Ascending aorta (tissue), 2 donors: ENCODE measurements at places on chromosomes 3 and 15.

DNA sequence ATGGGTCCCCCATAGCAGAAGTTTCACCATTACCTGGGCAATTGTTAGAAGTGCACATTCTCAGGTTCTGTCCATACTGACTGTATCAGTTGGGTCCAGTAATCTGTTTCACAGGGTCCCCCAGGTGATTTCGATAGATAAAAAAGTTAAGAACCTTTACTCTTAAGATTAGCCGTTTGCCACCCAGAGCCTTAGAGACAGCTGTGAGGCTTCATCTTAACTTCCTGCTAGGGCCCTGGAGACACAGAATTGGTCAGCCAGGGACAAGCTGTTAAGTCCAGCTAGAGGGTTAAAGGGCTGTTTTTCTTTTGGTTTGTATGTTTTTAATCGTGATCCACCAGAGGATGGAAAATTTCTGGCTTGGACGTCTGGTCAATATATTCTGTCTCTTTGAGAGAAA lies 6.7 kb downstream of the FAM162A start:
- no peak for DNase-seq

DNA sequence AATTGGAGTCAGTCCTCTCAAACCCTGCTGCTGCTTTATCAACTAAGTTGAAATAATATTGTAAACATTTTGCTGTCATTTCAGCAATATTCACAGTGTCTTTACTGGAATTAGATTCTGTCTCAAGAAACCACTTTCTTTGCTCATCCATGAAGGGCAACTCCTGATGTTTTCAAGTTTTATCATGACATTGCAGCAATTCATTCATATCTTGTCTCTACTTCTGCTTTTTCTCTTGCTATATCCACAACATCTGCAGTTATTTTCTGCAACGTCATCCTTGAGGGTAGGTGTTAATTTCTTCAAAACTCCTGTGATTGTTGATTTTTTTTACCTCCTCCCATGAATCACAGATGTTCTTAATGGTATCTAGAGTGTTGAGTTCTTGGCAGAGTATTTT lies 181.6 kb downstream of the EPHA6 start:
- no peak for DNase-seq

DNA sequence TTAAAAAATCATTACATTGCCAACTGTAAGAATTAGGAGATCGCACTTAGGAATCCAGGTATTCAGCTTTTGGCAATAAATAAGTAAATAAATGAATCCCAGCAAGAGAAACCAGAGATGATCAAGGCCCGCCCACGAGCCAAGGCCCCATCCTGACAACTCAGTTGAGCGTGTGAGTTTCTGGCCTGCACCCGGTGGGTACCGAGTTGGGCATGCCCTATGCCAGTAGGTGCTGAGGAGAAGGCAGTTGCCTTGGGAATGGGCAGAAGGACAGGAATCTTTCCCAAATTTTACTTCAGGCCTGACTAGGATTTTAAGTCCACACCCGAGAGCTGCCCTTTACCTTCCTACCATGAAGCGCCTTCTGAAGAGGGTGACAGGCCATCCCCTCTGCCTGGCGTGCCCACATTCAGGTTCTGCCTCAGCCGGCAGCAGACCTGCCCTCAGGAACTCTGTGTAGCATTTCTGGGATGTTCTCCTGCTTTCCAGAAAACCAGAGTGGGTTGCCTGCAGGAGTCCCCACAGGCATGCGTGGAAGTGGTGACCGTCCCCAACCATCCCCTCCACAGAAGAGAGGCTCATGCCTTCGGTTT lies 99.3 kb upstream of the ALDH1A3 start:
- DNase-seq, result no peak

- no peak for DNase-seq
These were observed 126.0 kb upstream of the MITF start for GRCh38 chr3:69613286-69613685.

GRCh38 chr3:19267040-19267439 lies 118.7 kb downstream of the KCNH8 start:
- no peak for DNase-seq
